RWPE1 (cell line): ENCODE measurements at places on chromosomes 2 and 18.
A peak's percentile ranks its signal among the peaks of the same experiment; 100 is the strongest.

DNA sequence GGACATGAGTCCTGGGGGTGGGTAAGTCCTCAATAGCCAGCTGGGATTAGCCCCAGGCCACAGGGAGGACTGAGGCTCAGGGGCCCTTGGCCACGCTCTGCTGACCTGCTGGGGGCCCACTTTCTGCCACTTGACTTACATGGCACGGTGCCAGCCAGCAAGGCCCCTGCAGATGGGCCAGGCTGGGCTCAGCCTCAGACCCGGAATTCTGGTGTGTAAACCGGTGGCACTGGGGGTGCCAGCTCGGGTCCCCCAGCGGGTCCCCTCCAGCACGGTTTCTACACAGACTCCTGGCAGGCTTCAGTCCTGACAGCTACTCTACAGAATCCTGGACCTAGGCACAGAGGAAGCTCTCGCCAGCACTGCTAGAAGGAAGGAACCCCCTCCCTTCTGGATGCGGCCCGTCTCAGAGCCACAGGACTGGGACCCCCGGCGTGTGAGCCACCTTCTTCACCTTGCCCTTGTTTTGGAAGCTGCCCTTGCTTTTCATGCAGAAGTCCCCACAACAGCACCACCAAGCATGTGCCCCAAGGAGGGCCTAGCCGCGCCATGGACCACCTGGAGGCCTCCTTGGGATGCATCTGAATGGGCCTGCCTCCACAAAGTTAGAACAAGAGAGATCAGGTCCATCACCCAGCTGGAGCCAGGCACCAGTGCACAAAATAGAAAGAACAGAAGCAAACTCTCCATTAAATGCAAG, 8.0 kb downstream of the HDAC4 start:
- DNase-seq, result no peak

DNA sequence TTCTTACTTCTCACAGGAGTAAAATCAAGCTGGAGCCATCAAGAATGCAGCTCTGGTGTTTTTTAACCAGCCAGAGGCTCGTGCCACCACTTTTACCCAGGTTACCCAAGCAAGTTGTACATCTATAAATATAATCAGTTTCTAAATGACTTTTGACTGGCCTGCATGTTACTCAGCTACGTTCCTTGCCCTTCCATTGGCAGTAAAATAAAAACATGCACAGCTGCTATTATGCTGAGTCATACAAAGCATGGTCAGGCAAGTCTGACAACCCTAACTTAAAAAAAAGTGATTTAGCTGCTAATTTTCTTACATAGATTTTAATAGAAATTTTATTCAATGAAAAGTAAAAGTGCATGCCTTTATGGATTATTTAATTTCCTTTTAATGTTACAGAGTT, 111.7 kb upstream of the CSRNP3 start:
- peak; percentile 44 for DNase-seq

DNA sequence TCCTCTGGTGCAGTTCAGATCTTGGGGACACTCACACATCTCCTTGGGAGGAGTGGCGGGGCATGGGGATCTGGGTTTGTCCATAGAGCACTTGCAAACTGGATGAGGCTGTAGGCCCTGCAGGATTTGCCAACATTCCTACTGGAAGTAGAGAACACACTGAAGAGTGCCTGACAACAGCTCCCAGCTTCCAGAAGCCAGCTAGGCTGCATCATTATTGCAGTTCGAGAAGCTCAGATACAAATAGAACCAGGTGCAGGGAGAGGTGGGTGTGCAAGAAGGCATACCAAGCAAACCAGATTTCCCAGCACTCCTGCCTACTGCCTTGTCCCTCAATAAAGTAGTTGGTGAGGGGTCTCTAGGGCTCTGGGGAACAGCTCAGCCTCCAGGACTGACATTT, 52.5 kb downstream of the RHOB start:
- no peak for DNase-seq

- DNase-seq, result no peak
Measured at GRCh38 chr18:74422541-74422940, 34.6 kb downstream of the DIPK1C start.

DNA sequence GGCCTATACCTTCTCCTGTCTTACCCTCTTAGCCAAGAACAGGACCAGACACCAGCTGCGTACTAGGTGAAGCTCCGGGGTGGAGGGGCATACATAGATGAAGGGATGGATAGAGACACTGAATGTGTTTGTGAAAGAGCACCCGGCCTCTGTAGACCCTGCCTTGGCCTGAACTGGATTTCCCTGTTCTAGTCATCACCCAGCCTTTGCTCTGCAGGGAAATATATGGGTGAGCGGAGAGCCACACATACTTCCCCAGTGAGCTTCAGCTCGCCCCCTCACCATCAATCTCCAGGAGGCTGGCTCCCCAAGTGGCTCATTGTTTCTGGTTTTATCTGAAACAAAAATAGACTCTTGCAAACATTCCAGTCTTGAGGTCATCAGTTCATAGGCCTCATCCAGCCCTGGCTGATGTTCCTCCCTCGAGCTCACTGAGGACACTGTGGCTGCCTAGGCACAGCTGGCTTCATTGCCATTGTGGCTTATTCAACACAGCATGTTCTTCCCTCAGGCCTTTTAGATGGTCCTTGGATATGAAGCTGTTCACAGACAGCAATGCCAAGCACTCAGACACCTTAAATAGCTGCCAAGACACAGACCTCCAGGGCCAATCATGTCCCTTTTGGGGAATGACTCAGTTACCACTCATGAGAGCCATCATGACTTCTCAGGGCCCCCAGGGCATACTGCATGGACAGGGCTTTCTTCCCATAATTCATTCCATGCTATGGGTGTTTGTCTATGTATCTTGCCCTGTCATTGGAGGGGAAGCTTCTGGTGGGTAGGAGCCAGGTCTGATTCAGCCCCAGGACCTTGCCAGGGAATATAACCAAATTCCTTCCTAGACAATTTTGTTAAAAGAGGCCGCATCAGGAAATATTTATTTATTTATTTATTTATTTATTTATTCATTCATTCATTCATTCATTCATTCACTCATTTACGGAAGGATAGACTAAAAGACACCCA, 82.4 kb downstream of the TTC32 start:
- peak; percentile 75 for DNase-seq
